ENCODE measurements at places on chromosomes 11 and 22.
A peak's percentile ranks its signal among the peaks of the same experiment; 100 is the strongest.

DNA sequence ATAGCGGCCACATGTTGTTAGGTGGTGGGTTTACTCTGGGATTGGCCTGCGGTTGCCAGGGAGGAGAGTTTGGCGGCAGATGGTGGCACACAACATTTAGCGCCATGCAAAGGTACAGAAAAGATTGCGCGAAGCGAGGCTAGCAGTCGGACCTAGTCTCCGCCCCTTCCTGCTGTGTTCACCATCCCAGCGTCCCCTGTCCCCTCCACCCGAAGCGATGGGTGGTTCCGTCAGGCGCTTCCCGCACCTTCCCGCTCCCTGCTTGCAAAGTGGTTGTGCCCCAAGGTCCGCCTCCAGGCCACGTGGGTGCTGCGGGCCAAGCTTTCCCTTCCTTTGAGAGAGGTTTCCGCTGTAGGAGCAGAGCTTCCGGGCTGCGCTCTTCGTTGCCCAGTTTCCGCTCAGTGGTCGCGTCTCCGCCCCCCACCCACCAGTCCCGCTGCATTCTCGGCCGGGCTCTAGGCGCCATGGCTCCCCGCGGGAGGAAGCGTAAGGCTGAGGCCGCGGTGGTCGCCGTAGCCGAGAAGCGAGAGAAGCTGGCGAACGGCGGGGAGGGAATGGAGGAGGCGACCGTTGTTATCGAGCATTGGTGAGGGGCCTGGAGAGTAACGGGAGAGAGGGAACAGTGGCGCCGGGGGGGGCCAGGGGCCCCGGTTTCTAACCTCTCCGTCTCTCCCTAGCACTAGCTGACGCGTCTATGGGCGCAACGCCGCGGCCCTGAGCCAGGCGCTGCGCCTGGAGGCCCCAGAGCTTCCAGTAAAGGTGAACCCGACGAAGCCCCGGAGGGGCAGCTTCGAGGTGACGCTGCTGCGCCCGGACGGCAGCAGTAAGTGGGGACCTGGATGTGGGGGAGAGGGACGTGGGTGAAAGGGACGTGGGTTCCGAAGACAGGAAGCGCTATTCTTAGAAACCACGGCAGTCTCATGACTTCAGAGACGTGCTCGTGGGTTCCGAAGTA is at the start of gene SELENOH:
Gene SELENOH (plus strand): TSS at position 360 of the 955 bp plus-strand sequence. CDS start 105 bp downstream, at position 465.
- DNase-seq: peak; percentile 97

- peak; percentile 46 for DNase-seq
Measured at GRCh38 chr22:41070665-41071331, 21.6 kb upstream of the EP300 start.

DNA sequence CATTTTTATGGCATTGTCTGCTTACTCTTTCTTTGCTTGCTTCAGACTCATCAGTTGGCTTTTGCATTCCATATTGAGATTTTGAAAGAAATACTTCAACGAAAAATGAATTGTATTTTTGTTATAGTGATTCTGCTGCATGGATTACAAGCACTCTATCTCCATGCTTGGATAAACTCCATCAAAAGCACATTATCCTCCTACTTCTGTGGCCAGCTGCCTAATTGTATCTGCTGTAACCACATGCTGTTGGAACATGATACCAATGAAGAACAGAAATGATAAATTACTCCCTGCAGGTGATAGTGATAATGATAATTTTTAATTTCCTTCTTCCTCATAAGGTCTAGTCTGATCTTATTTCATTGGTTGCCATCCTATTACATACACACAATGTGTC is 100.8 kb downstream of the PRMT3 start:
- peak; percentile 90 for DNase-seq

DNA sequence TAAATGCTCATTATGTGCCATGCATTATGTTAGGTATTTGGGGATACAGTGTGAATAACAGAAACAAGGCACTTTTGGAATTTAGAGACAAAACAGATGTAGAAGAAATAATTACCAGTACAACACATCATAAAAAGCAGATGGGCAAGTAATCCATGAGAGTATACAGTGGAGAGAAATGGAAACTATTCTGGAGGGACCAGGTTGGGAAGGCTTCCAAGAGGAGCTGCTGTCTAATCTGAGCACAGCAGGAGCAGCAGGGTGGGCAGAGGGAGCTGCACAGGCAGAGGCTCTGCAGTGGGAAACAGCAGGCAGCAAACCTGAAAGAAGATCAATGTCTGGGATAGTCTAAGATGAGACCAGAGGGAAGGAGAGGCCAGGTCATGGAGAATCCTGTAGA is 268.7 kb upstream of the CCDC90B start:
- DNase-seq: no peak

DNA sequence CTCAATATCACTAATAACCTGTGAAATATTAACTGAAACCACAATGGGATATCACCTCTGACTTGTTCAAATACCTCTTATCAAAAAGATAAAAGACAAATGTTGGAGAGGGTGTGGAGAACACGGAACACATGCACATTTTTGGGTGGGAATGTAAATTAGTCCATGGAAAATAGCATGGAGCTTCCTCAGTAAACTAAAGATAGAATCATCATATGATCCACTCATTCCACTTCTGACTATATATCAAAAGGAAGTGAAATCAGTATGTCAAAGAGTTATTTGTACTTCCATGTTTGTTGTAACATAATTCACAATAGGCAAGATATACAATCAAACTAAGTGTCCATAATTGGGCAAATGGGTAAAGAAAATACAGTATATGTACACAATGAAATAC is 57.4 kb downstream of the TYR start:
- no peak for DNase-seq

GRCh38 chr11:132632641-132633124 is 899.6 kb downstream of the OPCML start:
- DNase-seq: no peak

DNA sequence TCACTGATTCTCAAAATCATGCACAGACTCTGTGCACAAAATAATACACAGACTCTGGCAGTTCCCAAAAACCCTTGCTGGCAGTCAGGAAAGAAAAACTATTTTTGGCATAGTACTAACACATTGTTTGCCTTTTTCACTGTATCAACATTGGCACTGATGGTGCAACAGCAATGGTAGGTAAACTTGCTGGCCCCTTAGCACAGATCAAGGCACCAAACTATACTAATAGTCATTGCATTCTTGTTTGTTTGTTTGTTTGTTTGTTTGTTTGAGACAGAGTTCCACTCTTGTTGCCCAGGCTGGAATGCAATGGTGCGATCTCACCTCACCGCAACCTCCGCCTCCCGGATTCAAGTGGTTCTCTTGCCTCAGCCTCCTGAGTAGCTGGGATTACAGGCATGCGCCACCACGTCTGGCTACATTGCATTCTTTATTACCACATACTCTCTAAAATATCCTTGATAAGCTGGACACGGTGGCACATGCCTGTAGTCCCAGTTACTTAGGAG is 81.0 kb upstream of the SLC6A5 start:
- no peak for DNase-seq

- no peak for DNase-seq
Measured at GRCh38 chr11:110513259-110513801, 83.6 kb downstream of the FDX1 start.

GRCh38 chr11:16789063-16789420 is 50.6 kb downstream of the C11orf58 start:
- no peak for DNase-seq

DNA sequence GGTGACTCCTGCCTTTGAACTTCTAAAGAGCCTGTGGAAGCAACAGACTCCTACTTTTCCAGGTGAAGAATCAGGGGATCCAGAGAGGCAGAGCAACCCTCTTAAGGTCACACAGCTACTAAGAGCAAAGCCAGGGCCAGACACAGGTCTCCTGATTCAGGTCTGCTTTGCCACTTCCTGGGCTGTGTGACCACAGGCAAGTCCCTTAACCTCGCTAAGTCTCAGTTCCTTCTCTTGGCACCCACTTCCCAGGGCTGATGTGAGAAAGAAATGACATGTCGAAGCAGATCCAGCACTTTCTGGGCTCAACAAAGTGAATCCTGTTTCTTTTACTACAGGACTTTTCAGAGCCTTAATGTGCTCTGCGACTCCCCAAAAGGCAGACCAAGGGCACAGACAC is 30.2 kb downstream of the UQCR10 start:
- no peak for DNase-seq

DNA sequence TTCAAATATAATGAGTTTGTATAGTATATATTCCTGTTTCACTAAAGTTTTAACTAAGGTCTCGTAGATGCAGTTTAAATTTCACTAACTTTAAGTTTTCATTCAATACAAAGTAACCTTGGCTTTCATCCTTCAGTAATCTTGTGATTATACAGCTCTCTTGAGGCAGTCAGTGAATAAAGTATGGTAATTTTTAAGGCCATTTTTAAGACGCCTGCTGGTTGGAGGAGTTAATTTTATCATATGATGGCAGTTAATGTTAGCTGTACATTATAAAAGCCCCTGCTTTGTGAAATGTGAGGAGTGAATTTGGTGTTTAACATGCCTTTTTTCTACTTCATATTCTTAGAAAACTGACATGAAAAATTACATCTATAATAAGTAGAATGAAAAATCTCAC is 163.6 kb downstream of the TMEM135 start:
- no peak for DNase-seq

- DNase-seq: no peak
Measured at GRCh38 chr11:17102462-17102861, 25.0 kb upstream of the RPS13 start.

DNA sequence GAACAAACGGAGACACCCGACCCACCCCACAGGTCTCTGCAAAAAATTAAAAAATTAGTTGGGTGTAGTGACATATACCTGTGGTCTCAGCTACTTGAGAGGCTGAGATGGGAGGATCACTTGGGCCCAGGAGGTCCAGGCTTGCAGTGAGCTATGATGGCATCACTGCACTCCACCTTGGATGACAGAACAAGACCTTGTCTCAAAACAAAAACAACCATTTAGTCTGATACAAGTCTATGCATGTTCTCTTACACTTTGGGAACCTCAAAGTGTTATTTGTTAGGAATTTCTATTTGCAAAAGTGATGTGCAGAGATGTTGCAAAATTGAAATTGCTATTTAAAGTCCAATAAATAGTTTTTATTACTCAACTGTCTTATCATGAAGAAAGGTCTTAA is 14.3 kb downstream of the ATG13 start:
- DNase-seq: no peak

DNA sequence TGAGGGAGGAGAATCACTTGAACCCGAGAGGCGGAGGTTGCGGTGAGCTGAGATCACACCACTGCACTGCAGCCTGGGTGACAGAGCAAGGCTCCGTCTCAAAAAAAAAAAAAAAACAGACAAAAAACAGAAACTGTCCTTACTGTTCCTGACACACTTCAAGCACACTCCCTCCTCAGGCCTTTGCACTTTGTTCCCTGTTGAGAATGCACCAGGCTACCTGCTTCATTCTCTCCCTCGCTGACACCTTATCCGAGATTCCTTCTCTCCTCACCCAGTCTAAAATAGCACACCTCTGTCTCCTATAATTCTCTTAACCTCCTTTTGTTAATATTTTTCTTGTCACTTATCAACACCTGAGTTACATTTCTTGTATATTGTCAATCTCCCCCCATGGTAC is 32.3 kb upstream of the TECTA start:
- DNase-seq: no peak

GRCh38 chr11:2699531-2700414 is at the start of gene KCNQ1OT1:
KCNQ1OT1 (minus strand) TSS chr11:2699994.
- peak; percentile 80 for DNase-seq

DNA sequence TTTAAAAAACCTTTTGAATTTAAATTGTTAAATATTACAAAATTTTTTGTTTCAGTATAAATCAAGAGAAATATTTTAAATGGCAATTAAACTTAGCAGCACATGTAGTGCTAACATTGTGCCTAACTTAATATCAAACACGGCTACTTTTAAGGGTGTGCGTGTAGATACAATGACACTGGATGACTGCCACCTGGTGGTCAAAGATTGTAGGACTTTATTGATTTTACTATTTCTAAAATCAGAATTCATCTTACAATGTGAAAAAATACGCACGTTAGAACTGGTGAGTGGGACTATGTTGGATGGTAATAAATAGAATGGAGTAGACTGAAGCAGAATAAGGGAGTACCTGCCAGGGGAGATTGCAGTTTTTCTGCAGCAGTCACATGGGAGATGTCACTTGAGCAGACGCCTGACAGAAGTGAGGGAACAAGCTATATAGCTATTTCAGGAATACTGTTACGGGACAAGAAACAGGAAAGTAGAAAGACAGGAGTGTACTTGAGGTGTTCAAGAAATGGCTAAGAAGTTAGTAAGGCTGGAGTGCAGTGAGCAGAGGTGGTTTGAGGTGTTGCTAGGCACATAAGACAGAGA is 52.9 kb downstream of the UVRAG start:
- peak; percentile 2 for DNase-seq

- no peak for DNase-seq
Measured at GRCh38 chr11:100687054-100687629, at the start of gene ARHGAP42. ARHGAP42 (plus strand) TSS chr11:100687288; CDS start chr11:100687679, 391 bp downstream.

DNA sequence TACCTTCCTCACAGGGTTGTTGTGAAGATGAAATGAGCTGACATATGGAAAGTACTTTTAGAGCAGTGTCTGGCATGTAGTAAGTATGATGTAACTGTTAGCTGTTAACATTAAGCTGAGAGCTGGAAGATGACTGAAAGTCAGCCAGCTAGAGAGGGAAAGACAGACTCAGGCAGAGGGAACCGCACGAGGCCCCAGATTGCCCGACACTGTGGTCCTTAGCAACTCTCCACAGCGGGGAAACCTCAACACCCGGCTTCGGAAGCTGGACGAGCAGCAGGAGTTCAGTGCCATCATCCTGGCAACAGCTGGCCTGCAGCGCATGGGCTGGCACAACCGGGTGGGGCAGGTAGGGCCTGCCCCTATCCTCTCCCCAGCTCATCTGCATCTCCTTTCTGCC is 6.5 kb downstream of the HMBS start:
- DNase-seq: no peak

- peak; percentile 59 for DNase-seq
Measured at GRCh38 chr11:4626207-4627099, 10.8 kb upstream of the OR51D1 start.

- no peak for DNase-seq
Measured at GRCh38 chr11:46200537-46201281, 76.8 kb upstream of the CREB3L1 start.

GRCh38 chr11:68665436-68665835 is 18.9 kb upstream of the GAL start:
- DNase-seq: no peak

DNA sequence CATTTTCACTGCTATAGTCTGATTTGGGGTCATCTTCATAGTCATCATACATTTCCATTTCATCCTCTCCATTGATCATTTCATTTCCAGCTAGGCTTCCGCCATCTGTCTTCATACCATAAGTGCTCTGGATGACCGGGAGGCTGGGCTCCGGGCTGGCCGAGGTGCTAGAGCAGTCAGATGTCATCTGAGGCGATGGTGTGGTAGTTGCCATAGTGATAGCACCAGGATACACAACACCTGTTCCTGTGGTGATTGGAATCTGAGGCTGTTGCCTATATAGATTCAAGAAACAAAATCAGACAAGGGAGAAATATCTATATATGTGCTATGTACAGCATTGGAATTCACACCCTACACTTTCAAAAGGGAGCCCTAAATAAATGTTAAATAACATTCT is 383.5 kb downstream of the SOX6 start:
- DNase-seq: no peak
